Stimulated activated CD4-positive, alpha-beta T cell treated with anti-CD3 and anti-CD28 coated beads, Interleukin-12 subunit alpha, Interleukin-12 subunit beta, amount 100 ng/mL, for 24 hours (primary cell): ENCODE measurements at places on chromosomes 1 and 21.

GRCh38 chr1:228374711-228375577 is 31.7 kb downstream of the TRIM11 start:
- no peak for DNase-seq

DNA sequence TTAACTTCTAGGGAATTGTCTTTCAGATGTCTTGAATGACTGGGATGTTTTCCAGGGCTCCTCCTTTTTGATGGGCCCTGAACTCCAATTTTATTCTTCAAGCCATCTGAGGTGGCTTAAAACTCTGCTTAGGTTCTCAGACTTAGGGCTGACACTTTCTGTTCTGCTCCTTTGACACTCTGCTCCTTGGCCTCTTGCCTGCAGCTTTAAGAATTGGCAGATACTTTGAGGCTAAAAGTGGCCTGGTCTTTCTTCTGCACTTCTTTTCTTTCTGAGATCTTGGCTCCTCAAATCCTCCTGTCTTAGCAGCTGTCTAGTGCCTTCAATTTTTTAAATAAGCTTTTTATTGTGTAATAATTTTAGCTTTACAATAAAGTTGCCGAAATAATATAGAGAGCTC is 294.6 kb downstream of the RPS6KC1 start:
- DNase-seq: no peak

- DNase-seq: no peak
Observed at GRCh38 chr1:9230869-9231533, 3.6 kb upstream of the H6PD start.

GRCh38 chr1:235998812-235999211 is 66.1 kb downstream of the NID1 start:
- peak; percentile 22 for DNase-seq

- no peak for DNase-seq
Observed at GRCh38 chr1:106768077-106768476, 288.4 kb upstream of the PRMT6 start.

DNA sequence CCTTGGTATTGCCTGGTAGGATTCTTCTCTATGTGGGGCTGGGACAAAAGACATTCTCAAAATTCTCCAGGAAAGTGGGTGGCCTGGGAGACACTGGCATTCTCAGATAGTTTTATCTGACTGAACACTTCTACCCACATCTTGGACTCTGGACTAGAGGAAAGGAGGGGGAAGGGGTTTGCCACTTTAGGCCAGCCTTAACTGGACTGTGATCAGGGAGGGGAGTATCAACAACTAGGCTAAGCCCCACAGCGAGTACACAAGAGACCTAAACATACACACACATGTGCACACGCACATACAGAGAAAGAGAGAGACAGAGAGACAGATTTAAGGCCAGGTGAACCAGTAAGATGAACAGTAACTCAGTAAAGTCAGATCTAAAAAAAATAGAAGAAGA is 1.2 kb upstream of the SEMA6C start:
- no peak for DNase-seq

DNA sequence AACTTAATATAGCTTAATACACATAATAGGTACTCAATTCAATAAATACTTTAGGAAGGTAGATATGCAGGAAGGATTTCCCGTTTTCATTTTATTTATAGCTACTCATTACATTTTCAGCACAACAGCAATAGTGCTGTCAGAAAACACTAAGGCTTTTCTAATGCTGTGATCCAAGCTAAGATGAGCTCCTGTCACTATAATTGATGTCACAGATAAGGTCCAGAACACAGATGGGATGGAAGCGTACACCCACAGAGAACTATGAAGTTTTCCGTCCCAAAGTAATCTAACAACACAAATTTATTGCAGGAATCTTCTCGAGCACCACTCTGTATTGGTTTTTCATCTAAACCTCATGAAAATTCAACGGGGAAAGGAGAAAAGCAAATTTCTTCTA is 13.6 kb downstream of the AUNIP start:
- DNase-seq: no peak

DNA sequence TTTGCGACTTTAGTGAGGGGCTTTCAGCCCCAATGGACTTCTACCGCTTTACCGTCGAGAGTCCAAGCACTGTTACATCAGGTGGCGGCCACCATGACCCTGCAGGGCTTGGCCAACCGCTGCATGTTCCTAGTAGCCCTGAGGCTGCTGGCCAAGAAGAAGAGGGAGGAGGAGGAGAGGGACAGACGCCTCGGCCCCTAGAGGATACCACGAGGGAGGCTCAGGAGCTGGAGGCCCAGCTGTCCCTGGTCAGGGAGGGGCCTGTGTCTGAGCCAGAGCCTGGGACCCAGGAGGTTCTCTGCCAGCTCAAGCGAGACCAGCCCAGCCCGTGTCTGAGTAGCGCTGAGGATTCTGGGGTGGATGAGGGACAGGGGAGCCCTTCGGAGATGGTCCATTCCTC is 8.6 kb upstream of the SLC25A34 start:
- no peak for DNase-seq

GRCh38 chr1:150234309-150234565 is 1.7 kb downstream of the ANP32E start:
- no peak for DNase-seq

DNA sequence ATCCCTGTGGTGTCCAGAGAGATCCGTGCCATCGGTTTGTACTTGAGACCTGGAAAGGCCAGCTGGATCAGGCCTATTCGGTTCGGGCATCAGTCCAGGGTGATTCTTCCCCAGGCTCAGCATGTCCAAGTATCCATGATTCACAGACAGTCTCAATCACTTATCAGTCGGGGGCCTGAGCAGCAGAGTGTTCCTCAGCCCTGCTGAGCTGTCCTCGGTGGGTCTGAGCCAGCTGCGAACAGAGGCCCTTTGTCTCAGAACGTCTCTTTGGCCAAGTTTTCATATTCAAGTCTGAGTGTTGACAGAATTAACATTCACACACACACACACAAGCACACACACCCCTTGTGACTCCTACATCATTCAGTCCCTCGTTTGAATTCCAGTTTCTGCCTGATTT is 33.4 kb upstream of the OSBPL9 start:
- no peak for DNase-seq

DNA sequence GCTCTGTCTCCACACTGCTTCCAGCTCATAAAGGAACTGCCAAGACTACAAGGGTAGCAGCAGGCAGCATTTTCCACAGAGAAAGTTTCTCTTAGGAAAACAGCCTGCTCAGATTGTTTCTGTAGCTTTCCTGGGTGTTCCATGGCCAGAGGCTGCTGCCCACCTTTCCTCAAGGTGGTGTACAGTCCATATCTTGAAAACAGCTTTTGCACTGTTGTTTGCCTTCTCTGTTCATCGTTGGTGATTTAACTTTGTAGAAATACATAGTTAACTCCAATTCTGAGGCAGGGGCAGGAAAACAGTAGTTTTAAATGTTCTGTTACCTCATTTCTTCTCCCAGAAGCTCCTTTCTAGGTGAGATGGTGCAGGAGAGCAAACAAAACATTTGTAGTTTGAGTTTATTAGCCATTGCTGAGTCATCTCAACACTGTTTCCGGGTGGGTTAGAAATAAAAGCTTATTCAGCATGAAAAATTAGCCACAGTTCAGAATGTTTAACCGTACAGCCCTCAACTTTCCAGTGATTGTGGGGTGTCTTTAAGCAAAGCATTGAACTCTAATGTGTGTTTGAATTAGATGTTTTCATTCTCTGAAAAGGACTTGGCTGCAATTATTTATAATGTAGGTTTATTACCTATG is 41.7 kb downstream of the DIP2A start:
- no peak for DNase-seq

DNA sequence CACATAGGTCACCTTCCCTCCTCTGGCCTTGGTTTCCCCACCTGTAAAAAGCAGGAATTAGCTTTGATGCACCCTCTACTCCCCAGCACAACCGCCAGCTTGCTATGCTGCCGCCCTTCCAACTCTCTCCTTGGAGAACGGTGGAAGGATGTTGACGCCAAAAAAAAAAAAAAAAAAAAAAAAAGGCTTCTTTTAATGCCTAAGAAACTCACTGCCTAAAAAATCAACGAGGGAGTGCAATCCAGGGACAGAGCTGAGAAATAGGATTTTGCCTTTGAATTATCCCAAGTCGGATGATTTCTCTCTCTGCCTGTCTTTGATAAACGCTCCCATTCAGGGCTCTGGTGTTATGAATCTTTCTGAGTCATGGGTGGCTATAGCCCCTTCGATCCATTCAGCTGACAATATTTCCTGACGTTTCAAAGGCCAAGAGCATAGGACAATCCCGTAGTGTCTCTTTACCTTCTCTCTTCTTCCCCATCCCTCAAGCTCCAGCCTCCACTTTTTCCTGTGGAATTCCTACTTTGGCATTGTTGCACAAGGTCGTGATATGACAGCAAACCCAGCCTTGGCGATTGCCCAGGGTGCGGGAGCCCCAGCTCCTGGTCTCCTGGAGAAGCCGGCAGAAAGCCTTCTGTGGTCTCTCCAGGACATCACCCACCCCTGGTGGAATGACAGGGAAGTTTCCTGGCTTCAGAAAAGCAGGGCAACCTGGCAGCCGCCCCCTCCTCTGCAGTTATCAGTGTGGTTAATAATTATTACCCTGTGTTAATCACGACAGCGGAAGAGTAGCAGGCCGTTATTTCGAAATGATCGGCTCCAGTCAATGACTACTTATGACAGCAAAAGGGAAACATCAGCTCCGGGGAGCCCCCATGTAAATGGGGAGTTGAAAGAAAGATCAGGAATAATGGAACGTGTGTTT is 8.0 kb upstream of the PLXNA2 start:
- no peak for DNase-seq

DNA sequence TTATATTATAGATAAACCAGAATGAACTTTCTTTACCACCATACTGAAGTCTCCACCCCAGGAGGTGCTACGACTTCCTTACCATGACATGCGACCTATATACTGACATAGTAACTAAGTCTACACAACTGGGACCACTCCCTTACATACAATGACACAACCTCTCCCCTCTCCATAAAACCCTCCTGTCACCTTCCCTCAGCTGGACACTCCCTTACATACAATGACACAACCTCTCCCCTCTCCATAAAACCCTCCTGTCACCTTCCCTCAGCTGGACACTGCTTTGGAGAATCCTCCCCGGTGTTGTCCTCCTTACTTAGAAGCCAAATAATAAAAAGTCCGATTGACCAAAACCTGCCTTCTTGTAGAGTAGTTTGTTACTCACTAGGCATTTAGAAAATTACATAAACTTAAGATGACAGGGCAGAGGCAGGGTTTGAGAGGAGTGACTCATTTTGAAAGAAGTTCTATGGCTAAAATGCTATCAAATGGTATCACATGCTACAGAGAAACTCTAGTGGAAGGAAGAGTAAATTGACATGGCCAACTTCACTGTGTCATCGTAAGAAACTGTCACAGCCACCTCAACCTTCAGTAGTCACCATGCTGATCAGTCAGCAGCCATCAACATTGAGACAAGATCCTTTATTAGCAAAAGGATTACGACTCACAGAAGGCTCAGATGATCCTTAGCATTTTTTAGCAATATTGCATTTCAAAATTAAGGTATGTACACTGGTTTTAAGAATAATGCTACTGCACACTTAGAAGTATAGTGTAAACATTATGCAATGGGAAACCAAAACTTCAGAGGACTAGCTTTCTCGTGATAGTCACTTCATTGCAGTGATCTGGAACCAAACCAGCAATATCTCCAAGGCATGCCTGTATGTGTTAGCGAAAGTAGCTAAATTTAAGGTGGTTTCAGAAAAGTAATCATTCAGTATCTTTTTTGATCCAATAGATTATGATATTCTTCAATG is 56.4 kb downstream of the AHCTF1 start:
- no peak for DNase-seq

- DNase-seq: no peak
Observed at GRCh38 chr1:180800945-180801344, 111.8 kb upstream of the KIAA1614 start.

DNA sequence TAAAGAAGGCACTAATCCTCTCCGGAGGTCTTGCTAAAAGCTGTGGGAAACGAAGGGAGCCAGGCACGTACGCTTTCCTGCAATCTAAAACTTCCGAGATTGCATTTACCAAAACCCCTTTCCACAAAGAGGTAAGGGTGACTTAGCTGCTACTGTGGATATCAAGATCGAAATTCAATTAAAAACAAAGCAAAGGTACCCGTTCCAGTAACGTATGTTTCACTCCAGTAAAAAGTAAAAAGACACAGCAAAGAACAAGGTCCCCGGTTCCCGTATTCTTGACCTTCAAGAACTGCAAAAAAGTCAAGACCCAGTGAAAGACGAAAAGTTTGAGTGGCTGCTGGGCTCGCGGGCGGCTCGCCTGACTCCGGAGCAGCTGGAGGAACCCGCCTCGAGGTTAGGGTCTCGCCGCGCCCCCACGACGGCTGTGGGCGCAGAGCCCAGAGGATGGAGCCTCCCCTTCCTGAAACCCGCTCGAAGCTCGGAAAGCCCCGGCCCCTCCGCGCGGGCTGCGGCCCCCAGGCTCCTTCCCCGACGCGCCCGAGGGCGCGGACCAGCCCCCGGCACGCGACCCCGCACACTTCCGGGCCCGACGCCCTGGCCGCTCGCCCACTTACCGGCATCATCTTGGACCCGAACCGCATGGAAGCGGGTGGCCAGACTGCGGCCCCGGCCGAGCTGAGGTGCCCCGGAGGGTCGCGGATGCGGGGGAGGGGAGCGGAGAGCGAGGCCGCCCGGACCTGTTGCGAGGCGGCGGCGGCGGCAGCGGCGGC is 524 bp downstream of the TP53BP2 start:
- DNase-seq: peak; percentile 28

DNA sequence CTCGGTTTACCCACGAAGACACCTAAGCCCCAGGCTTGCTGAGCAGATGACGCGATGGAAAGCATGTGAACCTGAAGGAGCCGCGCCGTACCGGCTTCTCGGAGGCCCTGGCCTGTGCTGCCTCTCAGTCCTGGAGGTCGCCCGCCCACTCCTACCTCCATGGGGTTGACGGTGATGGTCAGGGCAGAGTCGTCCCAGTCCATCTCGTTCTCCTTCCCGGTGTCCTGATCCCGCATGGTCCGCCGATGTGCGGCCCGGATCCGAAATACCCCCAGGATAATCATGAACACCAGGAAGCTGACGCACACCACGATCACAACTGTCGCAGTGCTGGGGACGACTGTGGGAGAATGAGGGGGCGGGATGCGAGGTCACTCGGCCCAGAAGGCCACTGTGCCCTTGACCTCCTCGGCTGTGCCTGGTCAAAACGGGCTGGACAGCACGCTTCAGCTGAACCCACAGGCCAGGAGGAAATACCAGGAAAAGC is 79.6 kb downstream of the PIK3CD start:
- no peak for DNase-seq

DNA sequence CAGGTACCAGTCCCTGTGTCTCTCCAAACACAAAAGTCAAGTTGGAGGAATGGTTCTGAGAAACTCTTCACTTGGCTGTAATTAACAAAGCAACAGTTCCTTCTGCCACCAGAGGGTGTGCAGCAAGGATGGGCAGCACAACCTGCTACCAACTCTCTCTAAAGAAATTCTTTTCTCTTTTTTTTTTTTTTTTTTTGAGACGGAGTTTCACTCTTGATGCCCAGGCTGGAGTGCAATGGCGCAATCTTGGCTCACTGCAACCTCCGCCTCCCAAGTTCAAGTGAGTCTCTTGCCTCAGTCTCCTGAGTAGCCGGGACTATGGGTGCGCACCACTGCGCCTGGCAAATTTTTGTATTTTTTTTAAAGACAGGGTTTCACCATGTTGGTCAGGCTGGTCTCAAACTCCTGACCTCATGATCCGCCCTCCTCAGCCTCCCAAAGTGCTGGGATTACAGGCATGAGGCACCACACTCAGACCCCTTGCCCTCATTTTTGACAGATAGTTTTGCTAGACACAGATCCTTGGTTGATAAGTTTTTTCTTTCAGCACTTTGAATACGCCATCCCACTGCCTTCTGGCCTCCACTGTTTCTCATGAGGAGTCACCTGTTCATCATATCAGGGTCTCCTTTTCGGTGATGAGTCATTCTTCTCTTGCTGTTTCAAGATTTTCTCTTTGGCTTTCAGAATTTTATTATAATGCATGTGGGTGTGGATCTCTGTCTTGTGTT is 12.1 kb upstream of the DEGS1 start:
- DNase-seq: no peak

- DNase-seq: no peak
Observed at GRCh38 chr1:174812016-174812415, 187.7 kb upstream of the CACYBP start.
